ENCODE measurements at places on chromosomes 5 and 9.

DNA sequence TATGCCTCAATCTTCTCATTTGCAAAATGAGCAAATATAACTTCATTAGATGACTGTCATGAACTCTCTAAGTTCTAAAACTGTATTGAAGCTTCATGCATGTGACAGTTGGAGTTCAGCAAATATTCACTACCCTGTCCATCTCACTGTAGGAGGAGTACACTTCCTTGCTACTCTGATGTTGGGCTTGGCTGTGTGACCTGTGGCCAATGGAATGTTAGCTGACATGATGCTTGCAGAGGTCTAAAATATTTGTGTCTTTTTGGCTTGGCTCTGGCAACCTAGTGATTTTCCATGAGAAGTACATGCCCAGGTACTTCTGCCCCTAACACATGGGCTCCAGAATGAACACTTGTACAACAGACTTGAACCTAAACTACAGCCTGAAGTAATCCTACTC, 203.1 kb upstream of the ANKH start:
- no peak for DNase-seq

DNA sequence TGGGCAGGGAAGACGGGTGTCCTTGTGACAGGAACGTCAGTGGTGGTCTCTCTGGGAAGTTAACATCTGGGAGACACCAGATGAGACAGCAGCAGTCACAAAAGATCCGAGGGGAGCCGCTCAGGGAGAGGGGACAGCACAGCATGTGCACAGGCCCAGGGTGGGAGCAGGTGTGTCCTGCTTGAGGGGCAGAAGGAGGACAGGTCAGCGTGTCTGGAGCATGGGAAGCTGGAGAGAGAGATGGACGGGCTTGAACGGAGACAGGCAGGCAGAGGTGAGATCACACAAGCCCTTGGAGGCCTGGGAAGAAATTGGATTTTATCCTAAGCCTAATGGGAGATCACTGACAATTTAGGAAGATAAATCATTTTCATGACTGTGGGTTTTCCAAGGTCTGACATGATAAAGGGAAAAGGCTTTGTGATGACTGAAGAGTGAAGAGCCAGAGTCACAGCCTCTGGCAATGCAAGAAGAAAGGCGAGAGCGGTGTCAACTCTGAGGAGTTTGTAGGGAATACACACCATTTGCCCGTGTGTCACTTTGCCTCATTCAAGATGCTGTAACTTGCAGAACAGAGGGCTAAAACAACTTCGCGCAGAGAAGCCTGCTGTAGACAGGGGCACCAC, 88.3 kb downstream of the FSTL4 start:
- no peak for DNase-seq

DNA sequence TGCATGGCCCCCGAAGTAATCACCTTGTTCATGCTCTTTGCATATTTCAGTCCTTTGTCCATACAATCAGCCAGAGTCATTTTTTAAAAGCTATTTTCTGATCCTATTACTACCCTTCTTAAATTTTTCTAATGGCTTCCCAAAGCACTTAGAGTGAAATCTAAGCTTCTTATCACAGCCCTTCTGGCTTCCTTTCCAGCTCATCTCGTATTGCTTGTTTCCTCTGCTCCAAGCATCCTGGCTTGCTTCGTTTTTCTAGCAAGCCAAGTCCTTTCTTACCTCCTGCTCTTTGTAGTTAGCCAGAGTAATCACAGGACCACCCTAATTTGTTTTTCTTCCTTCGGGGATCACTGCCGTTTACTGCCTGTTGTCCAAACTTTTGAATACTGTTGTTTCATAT, 453.3 kb downstream of the KIF4B start:
- no peak for DNase-seq

DNA sequence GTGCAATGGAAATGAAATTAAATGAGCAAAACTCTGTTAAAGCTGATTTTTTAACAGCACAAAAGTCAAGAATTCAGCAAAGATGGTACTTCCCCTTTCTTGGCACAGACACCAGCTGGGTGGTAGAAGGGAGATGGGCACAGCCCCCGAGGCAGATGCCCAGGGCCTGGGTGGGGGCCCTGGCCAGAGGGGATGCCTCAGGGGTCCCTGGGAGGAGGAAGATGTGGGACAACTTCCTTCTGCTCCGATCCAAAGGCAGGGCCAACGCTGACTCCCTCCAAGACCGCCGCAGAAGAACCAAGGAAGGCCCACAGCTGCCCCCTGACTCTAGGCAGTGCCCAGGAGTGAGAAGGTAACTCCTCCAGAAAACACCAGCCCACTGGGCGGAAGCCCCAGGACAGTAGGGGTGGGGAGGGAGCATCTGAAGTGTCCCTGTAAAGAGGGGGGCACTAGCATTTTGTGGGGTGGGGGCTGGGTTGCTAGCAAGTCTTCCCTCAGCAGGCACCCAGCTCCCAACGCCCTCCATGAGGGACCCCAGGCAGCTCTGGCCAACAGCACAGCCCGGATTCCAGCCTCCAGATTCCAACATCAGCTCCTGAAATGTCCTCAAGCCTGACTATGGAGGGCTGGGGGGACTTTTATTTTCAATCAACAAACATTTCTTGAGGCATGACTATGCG, 4.9 kb downstream of the NACC2 start:
- DNase-seq = no peak

DNA sequence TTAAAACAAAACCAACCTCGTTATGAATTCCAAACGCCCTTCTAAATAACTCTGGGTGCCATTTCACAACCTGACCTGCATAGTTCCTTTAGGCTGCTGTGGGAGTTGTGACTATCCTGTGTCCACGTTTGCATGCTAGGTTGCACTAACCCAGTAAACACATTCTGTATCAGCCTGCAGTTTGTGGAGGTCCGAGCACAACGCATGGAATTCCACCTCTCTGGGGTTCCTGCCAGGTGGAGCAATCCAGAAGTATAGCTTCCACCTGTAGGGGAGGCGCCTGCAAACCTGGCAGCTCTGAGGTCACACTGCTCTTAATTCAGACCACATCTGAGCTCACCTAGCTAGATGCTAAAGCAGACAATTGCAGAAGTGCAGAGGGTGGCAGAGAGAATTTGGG, 57.2 kb downstream of the MARCHF3 start:
- DNase-seq = no peak

DNA sequence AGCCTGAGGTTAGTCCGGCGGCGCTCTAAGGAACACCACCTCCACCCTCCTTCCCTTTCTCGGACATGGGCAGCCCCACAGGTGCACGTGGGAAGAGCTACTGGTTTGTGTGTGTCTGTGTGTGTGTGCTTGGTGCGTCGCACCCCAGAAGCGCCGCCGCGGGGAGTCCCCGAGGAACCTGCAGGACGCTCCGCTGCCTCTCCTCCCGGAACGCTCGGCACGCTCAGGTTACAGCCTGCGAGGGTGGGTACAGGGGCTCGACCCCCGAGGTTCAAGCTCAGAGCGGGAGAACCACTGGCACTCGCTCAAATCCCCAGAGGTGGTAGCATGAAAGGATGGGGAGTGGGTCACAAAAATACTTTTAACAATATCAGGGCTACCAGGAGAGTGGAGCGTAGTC, 2.0 kb downstream of the ASTN2 start:
- peak; percentile 36 for DNase-seq

GRCh38 chr5:110757118-110757729, 18.4 kb downstream of the SLC25A46 start:
- DNase-seq = peak; percentile 75

DNA sequence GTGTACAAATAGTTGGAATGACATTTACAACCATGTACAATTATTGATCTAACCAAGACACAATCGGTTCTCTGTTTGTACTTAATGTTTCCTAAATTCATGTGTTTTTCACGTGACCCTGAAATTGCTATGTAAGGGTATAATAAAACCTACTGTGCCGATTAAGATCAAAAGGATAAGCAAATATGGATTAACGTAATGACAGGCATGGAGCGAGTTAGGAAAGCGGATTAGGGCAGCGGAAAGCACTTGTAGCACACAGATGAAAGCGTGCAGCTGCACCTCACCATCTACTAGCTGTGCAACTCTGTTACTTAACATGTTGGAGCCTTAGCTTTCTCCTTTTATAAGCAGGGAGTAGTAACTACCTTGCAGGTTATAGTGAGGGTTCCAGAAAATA, 38.3 kb upstream of the ZFYVE16 start:
- DNase-seq = peak; percentile 54

DNA sequence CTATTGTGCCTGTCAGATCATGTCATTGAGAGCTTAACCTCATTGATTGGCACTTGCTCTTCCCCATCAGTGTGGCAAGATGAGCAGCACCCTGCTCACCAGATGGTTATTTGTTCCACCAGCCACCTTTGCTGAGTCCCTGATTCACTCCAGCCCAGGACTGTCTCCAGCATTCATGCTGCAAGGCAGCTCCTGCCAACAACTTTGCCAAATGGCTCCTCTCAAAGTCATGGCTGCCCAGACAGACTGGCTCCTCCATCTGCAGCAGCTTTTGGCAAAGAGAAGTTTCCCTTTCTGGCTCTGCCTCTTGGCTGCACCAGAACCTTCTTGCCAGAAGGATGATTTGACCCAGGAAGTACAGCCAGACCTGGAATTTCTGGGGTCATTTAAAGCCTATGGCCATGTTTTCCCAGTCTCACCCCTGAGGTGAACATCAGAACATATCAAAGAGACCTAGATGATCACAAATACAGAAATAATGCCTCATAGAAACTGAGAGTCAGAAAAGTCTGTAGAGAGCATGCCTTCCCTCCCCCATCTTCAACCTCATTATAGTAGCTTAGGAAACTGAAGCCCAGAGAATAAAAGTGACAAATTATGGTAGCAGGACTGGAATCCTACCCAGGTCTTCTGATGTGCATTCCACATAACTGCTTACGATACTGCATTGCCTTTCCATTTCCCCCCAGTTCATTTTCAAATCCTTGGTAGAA, 10.4 kb downstream of the PPP2R2B start:
- DNase-seq = no peak

Data from eye (tissue), 1 donor.